Mammary epithelial cell (primary cell): ENCODE measurements at places on chromosomes 6 and 20.

- DNase-seq: no peak
These were observed 259.8 kb downstream of the PHACTR1 start for GRCh38 chr6:12976366-12976765.

GRCh38 chr6:161743509-161744178 is 469.8 kb upstream of the AGPAT4 start:
- DNase-seq: no peak

DNA sequence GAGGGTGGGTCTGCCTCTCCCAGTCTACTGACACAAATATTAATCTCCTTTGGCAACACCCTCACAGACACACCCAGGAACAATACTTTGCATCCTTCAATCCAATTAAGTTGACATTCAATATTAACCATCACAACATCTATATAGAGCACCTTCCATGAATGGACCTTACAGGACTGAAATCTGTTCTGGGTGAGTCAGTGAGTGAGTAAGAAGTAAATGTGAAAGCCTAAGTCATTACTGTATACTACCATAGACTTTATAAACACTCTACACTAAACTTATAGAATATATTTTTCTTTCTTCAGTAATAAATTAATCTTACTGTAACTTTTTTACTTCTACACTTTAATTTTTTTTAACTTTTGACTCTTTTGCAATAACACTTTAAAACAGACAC is 993.8 kb upstream of the MAP3K7 start:
- no peak for DNase-seq

DNA sequence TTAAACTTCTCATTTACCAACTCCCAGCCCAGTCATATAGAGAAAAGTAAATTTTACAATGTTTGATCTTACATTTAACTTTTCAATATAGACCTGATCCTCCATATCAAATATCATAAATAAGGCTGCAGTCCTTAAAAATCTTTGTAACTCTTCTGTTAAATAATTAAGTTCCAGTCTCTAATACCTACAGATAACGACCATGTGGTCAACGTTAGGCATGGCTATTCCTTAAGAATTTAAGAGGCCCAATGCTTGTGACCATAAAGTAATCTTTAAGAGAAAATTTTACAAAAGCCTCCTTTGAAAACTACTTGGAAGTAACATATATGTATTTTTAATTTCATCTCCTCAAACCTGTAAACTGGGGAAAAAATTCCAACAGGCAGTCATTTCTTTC is 1.6 kb downstream of the FBXO5 start:
- DNase-seq: no peak

DNA sequence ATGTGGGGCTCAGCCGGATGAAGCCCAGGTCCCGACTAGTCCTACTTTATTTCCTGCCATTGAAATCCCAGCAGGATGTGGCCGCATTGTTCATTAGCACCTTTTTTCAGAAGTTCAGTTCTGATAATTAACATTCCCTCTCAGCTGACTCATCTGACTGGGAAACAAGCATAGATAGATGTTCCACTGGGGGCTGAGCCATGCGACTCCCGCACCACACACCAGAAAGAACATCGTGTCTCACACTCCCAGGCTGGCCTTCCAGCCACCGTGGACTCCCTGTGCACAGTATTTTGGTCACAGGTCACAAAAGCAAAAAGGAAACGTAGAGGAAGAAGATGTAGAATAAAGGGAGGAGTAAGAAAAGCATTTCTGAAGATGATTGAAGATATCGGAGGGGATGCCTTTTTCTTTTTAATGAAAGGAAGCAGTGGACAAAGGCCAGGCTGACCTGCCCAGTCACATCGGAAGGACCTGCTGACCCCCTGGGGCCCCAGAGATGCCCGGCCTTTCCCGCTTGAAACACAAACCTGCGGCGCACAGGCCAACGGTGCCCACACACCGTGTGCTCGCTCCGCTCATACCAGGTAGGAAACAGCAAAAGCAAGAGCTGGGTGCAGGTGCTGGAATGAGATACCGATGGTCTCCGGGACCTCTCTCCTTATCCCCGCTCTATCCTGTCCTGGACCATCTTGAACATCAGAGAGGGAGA is 11.8 kb downstream of the RPS6KA2 start:
- DNase-seq: no peak

DNA sequence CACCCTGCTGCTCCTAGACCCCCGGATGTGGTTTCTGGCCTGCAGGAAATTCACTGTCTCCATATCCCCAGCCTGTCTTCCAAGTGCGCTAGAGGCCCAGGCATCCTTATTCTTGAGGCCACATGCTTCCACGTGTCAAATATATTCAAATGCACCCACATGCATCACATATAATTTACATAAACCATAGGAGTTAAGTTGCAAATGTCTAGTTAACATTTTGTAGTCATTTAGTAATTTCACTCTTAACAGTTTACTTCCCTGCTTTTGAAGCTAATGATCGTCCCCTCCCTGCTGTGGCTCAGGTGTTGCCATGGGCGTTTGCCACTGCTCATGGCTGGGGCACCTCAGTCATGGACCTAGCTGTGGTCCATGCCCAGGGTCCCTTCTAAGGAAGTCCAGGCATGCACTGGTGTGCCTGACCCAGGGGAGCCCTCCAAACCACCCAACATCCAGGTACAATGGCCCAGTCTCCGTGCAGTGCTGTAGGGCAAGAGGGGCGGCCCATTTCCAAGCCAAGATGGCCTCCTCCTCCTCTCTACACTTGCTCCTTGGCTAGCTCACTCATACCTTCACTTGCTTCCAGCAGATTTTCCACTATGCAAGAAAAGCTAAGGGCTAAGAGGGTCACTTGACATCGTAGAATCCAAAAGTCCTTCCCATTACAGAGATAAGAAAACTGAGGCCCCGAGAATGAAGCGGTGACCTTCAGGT is 42.4 kb downstream of the FGD2 start:
- DNase-seq: no peak

DNA sequence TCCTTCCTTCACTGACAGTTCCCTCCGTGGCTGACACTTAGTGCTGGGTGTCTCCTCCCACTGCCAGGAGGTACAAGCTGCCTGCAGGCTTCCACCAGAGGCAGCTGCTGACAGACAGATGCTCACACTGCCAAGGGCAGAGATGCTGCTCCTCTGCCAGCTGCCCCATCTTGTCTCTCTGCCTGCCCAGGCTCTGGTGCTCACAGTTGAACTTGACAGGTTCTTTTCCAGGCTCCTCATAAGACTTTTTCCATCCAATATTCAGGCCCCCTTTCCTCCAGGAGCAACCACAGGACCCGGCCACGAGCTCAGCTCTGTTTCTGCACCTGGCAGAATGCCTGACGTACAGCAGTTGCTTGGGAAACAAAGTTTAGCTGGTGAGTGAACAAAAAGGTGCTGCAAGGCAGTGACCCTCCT is 79.8 kb downstream of the PSMB1 start:
- DNase-seq: no peak

- no peak for DNase-seq
These were observed 61.2 kb downstream of the GCLC start for GRCh38 chr6:53483423-53484353.

GRCh38 chr6:41332241-41332640 is 3.2 kb upstream of the NCR2 start:
- DNase-seq: no peak

DNA sequence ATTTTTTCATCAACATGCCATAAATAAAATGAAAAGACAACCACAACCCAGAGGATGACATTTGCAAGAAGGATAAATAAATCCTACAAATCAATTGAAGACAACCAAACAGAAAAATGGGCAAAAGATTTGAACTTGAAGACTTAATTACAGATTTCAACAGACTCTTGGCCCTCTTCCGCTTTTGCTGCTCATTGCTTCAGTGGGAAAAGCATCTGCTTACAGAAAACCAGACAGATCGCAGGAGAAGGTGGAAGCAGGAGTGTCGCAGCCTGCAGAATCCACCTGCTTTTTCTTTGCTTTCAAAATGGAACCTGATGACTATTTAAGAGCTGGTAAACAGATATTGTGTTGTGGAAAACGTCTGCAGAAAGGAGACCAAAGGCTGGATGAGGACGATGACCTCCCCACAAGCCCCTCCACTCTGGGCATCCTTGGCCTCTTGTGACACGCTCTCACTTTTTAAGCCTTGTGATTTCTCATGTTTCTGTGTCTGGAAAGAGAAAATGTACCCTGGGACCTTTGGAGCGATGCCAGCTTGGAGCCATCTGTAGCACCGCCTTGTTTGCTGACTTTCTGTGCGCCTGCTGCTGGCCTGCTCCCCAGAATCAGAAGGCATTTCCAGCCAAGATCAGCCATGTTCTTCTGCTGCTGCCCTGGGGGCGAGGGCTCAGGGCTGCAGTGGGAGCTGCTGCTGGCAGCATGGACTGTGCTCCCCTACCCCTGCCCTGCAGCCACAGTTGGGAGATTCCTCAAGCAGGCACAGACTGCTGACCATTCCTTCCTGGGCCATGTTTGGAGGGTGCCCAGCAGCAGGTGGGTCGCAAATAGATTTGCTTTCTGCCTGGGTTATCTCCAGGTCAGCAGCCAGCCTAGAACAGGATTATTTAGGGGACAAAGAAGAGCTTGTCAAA is 3.6 kb upstream of the CSTL1 start:
- DNase-seq: no peak

- DNase-seq: no peak
These were observed 40.6 kb downstream of the GJA10 start for GRCh38 chr6:89934685-89935366.

GRCh38 chr6:155054491-155055250 is 59.6 kb downstream of the TIAM2 start:
- no peak for DNase-seq

DNA sequence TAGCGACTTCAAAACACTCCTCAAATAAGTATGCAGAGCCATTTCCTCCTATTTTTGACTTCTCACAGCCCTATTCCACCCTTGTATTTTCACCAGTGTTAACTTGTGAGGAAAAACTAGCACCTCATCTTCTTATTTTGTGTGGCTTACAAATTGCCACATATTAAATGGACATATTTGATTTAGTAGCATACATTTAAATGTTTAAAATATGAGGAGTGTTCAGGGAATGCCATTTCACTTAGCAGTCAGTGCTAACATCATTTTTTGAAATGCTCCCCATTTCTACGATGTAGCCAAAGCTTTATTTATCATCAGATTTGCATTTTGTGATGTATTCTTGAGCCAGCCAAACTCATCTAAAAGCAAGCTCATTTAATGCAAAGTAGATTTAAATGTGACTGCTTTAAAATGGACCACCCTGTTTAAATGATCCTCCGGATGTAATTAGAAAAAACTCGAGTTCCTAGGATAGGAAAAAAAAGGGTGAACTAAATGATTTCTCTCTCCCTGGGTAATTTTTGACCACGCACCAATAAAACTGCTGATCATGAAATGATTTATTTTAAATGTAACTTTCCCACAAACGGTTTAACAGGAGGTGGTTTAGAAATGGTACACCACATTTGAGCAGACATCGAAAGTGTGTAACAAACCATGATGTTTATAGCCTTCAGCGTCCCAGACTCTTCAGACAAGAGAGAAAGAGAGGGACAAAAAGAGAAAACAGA is 172.6 kb downstream of the CD83 start:
- no peak for DNase-seq

DNA sequence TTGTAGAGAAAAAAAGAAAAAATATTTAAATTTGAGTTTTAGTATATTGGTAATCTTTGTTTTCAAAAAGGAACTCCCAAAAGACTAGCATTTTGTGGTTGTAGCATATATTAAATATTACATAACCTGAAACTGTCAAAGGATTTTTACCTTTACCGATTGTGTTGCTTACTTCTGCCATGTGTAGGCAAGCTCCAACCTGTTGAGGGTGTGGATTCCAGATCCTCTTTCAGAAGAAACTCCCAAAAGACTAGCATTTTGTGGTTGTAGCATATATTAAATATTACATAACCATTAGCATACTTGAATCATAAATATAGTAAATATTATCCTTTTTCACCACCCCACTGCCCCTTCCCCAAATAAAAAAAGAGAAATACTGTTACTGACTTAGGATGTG is 3.2 kb downstream of the DSE start:
- DNase-seq: peak; percentile 89

- DNase-seq: no peak
These were observed 30.7 kb downstream of the SLC22A3 start for GRCh38 chr6:160378882-160379281.

- no peak for DNase-seq
These were observed 43.1 kb downstream of the FOXC1 start for GRCh38 chr6:1652842-1653241.

DNA sequence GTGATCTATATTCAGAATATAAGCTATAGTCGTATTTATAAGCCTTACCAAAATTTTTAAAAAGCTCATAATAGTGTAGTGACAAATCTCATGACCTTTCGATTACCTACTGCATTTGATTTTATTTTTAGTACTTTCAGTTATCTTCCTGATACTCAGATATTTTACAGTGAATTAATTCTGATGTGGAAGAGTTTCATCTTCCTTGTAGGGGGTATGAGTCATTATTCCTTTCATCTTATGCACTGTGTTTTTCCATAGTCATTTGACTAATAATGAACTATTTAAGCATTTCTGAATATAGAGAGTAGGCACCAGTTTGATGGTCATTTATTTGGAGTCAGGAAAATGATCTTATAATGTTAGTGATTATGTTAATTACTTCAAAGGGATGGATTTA is 36.4 kb downstream of the HDGFL1 start:
- no peak for DNase-seq

DNA sequence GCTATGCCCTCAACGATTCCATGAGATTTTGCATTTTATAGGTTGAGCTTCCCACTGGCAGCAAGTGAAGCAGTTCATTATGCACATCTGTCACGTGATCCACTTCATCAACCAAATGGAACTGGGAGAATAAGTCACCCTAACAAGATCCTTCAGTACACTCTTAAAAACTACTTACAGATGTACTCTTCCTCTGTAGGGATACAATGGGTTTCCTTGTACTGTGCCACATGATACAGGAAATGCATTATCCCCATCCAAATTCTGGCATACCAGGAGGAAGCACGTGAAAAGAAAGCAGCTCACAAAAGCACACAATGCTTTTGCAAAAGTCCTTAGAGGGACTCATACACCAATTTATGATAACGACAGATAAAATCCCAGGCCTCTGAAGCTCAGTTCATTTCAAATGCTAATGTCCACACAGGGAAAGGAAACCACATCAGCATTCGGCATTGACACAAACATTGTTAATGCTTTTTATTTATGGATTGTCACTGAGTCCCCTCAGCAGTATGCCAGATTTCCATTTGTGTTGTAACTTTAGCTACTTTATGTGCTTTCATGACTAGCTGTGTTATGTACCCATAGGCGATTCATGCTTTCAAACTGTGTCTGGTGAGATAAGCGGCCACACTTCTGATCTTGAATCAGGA is 58.1 kb upstream of the REV3L start:
- no peak for DNase-seq

DNA sequence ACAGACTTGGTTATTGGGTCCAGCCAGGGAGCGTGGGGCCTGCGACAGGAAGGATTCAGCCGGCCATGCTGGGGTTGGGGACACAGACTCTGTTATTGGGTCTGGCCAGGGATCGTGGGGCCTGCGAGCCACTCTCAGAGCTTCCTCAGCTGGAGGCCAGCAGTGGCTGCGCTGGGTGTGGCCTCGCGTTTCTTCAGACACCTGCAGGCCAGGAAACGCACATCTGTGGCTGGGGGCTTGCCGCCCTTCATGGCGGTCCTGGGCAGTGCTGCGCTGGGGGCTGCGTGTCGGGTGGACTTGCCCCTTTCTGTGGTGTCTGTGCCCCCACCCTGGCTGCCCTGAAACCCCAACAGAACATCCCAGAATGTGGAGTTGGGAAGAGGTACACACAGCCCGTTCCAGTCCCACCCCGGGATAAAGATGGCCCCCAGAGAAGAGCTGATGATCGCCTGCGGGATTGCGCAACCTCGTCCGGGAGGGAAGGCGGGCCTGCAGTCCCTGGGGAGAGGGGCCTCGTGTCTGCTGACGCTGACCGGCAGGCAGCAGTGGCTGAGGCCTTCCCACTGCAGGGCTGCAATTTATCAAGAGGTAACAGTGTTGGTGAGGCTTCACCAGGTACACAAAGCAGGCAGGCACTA is 16.9 kb upstream of the MTG2 start:
- DNase-seq: no peak
